Epithelial cell of proximal tubule (primary cell): ENCODE measurements at places on chromosomes 7 and 10. TPM values are rescaled to one million over a fixed set of nuclear protein-coding genes. Genes with fewer than 3 reads are reported as not detected.

GRCh38 chr7:26937939-26938623 is 73.7 kb upstream of the SKAP2 start:
- DNase-seq: peak; percentile 52

DNA sequence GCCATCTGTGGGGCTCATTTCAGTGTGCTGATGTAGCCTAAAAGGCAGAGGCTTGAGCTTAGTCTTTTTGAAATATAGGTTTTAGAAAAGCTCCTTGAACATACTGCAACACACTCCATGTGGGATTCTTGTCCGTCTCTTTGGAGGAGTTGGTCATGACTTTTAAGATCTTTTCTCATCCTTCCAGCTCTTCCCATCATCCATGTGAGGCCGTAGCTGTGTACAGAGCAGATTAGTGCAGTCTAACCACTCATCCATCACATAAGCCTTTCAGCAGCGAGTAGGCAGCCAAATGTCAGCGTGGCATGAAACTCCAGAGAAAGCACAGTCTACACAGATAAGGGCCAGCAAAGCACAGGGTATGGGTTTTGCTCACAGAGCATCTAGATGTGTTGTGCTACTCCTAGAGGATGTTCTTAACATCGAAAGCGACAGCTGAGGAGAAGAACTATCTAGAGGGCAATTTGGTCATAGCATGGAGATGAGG is 28.1 kb upstream of the NPVF start:
- no peak for DNase-seq

- DNase-seq: no peak
These were observed 51.3 kb downstream of the ADK start for GRCh38 chr10:74202356-74202755.

Gene APBB1IP
- total RNA-seq: 1.6 and 3.1 TPM in 2 replicates

GRCh38 chr7:148021507-148022045 is 569.0 kb upstream of the C7orf33 start:
- DNase-seq: no peak

Gene EVX1
- total RNA-seq: not detected in 2 replicates

DNA sequence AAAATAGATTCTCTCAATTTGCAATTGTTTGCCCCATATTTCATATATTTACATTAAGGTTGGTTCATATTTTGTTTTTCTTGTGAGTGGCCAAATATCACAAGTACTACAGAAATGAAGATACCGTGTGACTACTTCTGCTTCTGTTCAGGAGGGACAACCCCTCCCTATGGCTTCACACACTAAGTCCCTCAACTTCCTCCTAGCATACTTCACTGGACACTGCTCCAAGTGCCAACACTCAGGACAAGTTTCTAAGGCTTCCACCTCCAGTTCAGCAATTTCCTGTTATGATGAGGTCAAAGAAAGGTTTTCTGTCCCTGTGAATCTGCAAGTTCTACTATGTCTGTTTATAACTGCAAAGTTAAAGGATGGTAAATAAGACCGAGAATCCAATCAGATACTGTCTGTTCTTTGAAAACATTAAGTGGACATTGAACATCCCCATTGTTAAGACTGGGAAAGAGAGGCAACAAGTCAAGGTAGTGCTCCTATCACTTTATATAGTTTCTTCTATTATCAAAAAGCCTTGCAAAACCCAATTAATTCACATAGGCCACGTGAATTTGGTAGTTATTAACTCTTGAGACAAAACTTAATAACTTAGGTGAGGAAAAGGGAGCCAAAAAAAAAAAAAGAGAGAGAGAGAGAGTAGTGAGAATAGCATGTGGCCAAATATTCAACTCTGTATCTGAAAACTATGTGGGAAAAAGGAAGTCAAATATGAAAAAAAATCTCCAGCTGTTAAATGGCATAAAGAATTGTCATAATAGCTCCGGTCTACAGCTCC is 81.3 kb upstream of the DKK1 start:
- no peak for DNase-seq

GRCh38 chr10:113474752-113475151 is 78.1 kb upstream of the HABP2 start:
- no peak for DNase-seq

DNA sequence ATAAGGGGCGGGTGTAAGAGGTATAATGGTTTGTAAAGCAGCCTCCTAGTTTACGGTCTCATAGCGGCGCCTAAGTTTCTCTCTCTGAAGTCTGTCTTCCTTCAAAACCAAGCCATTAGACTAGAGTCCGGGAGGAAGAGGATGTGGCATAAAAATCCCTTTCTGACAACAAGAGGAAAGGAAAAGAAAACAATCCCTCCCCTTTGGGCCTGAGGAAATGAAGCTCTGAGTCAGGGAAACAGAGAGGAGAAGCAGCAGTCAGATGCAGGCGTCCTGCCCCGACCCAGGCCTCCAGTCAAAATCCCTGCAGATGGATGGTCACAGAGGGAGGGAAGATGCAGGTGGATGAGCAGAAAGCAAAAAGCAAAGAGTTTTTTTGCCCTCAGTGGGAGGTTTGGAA is 23.7 kb downstream of the PARP12 start:
- no peak for DNase-seq
